A549 (cell line): ENCODE measurements at places on chromosomes 7 and 10.

DNA sequence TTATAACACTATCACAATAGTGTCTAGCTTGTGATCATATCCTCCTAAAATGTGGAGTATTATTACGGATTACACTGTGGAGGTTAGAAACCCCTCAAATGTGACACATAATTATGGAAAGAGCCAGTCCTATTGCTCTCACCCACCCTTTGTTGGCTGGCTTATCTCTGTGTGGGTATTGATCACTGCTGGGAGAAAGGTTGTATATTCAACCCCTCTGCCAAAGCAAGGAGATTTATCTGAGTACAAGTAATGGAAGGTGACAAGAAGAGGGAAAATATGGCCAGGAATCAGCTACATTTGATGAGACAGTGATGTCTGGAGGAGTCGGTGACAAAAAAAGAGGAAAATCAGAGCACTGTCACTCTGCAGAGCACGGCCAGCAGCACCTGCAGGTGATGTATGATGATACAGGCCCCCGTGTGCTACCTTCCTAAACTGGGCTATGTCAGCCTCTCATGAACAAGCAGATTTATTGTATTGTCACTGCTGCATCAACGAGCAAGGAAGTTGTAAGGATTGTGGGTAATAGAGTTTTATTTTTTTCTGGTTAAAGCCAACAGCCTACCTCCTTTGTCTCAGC lies 235.3 kb downstream of the PHF14 start:
- DNase-seq: no peak

GRCh38 chr10:102268375-102268888 lies 23.1 kb downstream of the GBF1 start:
- DNase-seq: no peak

DNA sequence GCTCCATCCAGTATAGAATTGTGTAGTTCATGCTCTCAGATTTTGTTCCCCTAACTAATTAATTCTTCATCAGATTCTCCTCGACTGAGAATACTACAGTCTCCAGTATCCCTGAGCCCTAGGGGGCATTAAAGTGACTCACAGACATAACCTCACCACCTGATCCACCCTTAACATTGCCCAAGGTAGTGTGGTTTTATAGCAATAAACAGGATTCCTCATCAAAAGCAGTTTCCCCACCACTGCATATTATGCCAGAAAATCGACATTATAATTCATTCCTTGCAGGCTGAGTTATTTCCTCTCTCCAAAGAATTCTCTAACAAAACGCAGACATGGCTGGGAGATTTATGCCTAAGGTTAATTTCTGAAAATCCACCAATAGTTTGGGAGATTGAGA lies 1402.5 kb upstream of the CELF2 start:
- no peak for DNase-seq

DNA sequence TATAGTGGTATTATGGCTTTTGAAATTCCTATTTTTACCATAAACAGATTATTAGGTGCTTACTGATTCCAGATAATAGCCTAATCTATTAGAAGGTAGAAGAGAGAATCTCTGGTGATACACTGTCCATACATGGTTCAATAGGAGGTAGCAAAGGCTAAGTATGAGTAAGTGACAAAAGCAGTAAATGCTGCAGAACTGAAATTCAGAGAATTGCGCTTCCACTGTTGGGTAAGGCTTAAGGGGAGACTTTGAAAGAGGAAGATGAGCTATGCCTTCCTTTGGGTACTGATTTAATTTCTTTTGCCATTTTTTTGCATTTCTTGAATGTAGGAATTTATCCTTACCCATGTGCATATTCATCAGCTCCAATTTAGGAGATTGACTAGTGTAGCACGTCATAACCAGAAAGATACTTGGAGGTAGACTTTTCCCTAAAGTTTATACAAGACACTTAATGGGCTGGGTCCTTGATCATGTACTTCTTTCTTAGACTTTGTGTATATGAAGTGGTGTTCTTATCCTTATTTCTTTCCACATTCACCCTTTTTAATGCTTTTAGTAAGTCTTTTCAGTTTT lies 15.3 kb downstream of the MKLN1 start:
- no peak for DNase-seq

GRCh38 chr7:132572526-132572925 lies 3.7 kb downstream of the PLXNA4 start:
- no peak for DNase-seq

- no peak for DNase-seq
These were observed 103.1 kb upstream of the SFMBT2 start for GRCh38 chr10:7513936-7514335.

DNA sequence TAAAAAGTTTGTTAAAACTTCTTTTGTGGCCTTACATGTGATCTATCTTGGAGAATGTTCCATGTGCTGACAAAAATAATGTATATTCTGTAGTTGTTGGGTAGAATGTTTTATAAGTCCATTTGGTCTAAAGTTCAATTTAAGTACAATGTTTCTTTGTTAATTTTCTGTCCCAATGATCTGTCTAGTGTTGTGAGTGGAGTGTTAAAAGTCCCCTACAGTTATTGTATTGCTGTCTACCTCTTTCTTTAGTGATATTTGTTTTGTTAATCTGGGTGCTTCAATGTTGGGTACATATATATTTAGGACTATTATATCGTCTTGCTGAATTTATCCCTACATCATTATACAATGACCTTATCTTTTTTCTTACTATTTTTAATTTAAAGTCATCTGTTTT lies 6.9 kb downstream of the TMEM140 start:
- no peak for DNase-seq

- no peak for DNase-seq
These were observed 68.7 kb upstream of the CAMK2B start for GRCh38 chr7:44394112-44394447.

- DNase-seq: no peak
These were observed 23.9 kb downstream of the KLF6 start for GRCh38 chr10:3761021-3761686.

DNA sequence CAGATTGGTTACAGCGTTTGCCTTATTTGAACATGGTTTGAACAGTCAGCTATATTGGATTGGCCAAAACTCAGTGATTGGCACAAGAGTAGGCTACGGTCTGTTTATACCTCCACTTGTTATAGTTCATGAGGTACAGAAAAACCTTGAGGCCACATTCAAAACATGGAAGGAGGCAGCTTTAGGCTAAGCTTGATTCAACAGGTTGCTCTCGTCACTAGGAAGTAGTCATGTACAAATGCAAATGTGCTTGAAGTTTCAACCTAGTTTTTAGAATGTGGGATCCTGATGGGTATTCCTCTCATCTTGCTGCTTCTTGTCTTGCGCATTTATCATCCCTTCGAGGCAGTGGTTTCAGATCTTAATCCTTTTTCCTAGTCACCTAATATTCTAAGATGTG lies 132.1 kb downstream of the MGMT start:
- no peak for DNase-seq

- DNase-seq: no peak
These were observed 34.0 kb upstream of the DGKB start for GRCh38 chr7:14936554-14936953.

GRCh38 chr10:72464438-72464837 lies 109.7 kb upstream of the DNAJB12 start:
- no peak for DNase-seq

- no peak for DNase-seq
These were observed 660.5 kb downstream of the LRMDA start for GRCh38 chr10:76091926-76092325.

- no peak for DNase-seq
These were observed 80.2 kb upstream of the TMEM229A start for GRCh38 chr7:124113045-124113444.

DNA sequence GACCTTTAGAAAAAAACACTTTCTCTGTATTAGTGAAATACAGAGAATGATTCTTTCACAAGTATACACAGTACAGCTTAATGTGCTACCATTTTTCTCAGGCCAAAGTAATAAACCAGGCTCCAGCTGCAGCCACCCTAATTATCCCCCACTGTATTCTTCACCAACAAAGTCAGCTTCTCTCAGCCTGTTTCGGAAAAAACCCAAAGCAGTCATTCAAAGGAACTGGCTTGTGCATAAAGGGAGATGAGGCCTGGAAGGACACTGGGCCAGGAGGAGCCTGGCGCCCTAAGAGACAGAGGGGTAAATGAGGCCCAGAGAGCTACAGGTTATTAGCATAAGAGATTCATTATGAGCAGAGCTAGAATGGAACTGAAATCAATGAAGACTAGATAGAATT lies 9.2 kb downstream of the USP54 start:
- DNase-seq: no peak

- no peak for DNase-seq
These were observed 746.7 kb downstream of the SUGCT start for GRCh38 chr7:40881405-40881926.

DNA sequence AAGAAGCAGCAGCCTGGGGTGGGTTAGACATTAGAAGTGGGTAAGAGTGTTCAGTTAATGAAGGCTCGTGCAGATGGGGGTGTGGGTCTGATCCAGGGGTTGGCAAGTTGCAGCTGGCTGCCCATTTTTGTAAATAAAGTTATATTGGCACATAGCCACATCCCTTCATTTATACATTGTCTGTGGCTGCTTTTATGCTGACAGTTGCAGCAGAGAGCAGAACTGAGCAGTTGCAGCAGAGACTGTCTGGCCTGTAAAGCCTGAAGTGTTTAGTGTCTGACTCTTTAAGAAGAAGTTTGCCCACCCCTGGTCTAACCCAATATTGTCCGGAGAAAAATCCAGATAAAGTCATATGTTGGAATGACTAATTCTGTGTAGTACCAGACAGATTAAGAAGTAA lies 38.1 kb downstream of the GLRX3 start:
- no peak for DNase-seq

DNA sequence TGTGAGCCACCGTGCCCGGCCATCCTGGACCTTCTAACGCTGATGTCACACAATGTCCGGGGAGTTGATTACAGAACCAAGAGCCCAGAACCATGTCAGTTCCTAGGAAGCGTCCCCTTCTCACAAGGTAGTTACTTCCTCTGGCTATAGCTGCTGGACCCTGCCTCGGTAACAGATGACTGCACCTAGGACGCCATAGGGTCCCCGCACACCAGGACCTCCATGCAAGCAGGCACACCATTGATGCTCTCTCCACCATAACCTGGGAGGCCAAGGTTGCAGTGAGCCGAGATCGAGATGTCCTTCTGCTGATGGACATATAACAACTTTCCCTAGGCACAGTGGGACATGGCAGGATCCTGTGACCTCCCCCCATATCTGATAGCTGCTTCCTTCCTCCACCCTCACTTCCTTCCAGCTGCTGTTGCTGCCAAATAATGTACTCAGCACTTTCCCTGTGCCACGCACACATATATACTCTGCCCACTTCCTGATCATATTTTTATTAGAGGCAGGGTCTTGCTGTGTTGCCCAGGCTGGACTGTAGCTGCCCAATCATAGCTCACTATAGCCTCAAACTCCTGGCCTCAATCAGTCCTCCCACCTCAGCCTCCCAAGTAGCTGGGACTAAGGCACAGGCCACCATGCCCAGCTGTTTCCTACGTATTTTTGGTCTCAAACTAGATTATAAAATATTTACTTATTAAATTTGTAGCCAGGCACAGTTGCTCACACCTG lies 3.5 kb upstream of the SNX8 start:
- no peak for DNase-seq

DNA sequence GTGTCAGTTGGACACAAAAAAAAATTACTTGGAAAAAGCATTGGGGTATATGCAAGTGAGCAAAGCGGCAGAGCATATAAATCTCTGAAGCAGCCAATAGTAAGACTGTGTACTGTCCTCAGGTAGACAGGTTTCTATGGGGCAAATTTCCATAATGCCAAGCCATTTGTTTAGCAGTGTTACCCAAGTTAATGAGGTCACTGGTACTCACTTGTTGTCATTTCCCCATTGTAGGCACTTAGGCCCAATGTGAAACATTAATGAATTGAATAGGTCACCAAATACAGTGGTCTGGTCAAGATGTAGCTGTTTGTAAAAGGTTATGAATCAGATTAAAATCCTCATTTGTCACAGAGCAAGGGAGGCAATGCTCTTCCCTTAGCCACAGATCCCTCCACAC lies 27.5 kb downstream of the HOXA1 start:
- no peak for DNase-seq

DNA sequence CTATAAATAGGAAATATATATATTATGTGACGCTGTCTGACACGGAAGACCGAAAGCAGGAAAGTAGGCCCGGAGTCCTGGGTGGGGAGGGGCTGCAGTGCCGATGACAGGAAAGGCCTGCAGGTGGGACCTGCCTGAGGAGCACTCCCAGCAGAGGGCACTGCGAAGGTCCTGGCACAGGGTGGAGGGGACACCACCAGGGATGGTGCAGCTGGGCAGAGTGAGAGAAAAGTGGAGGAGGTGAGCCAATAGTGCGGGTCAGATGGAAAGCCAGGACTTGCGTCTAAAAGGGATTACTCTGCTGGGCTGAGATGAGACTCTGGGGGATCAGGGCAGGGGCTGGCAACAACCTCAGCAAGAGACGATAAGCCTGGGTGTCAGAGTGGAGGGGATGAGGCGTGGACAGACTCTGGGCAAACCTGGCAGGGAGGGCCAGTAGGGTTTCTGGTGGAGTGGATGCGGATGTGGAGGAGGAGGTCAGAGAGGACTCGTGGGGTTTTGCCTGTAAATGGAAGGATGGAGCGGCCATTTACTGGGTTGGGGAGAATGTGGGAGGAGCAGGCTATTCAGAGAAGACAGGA lies 118.2 kb upstream of the ZNF746 start:
- no peak for DNase-seq

DNA sequence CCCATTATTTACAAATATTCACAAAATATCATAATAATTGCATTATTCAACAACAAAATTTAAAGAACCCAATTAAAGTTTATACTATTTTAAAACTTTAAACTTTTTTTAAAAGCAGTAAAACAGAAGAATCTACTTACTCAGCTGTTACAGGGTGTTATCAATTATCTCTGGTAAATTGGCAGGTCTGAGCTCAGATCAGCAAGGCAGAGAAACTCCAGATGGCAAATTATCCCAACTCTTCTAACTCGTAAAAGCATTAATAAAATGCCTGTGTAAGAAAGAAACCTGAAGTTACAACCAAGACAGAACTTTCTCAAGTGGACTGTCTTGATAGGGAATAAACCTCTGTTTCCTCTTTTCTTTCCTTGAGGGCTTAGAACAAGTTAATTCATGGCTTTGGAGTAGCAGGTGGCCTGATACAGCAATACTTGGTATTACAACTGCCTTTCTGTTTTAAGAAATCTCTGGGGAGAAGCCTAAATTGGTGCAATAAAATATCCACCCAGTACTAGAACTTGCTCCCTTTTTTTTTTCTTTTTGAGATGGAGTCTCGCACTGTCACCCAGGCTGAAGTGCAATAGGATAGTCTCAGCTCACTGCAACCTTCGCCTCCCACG lies 275.3 kb upstream of the MKLN1 start:
- no peak for DNase-seq

GRCh38 chr7:123569352-123570010 lies 11.9 kb upstream of the NDUFA5 start:
- DNase-seq: no peak

- no peak for DNase-seq
These were observed 12.7 kb downstream of the C10orf71 start for GRCh38 chr10:49311555-49312236.
